ENCODE measurements at places on chromosomes 5 and 9. TPM values are rescaled to one million over a fixed set of nuclear protein-coding genes. Genes with fewer than 3 reads are reported as not detected.

DNA sequence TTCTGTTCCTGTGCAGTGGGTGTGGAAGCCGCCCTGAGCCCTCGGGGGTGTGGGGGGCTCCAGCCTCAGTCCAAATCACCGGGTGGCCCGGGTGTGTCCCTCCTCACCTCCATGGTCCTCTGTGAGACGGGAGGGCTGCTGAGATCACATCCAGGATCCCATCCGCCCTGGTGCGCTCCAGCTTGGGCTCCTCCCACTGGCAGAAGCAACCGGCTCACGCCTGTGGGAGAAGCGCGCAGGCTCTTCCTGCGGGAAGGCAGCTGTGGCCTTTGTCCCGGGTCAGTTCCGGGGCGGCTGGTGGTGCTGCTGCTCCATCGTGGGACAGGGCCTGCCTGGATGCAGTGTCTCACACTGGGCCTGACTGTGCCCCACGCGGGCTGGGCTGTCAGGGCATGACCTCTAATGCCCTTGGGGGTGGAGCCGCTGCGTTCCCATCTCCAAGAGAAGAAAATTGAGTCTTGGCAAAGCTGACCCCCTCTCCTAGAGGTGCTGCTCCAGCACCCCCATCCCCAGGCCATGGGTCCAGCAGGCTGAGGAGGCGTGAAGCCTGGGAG, 18.5 kb downstream of the OLFM1 start:
- DNase-seq: no peak

DNA sequence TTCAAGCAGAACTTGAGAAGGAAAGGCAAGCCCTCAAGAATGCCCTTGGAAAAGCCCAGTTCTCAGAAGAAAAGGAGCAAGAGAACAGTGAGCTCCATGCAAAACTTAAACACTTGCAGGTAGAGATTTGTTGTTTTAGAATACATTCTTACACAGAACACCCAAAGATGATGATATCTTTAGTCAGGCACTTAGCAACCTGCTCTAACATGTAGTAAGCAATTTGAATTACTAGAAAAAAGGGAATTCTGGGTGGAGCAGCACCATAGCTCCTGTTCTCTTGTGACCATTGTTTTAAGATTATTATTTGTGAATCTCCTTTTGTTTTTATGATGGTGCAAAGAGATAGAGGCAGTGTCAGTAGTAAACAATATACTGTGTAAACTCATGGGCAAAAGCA, 63.1 kb downstream of the RAB14 start:
- no peak for DNase-seq

DNA sequence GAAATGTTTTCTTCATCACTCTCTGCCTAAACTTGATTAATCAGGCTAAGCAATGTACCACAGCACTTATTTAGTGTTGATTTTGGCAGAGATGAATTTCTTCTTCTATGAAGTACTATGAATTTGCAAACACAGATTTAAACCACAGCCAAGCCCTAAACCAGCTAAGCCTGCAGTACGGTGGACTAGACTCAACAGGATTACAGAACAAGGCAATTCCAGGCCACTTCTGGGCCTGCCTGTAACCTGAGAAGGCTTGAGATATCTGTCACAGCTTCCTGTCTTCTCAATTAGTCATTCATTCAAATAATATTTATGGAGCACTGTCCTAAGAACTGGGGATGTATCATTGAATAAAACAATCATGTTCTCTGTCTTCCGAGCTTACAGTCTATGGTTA, 32.4 kb upstream of the CAST start:
- DNase-seq: no peak

DNA sequence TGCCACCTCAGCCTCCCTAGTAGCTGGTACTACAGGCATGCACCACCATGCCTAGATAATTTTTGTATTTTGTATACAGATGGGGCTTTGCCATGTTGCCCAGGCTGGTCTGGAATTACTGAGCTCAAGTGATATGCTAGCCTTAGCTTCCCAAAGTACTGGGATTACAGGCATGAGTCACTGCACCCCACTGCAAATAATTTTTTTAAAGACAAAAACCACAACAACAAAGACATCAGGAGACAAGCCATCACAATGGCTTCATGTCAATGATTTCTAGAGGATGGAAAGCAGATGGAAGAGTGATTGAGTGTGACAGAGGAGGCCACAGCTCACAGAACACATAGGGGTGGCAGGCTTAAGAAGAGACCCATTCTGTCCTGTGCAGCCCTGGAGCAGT, 97.9 kb upstream of the PCSK1 start:
- no peak for DNase-seq

- no peak for DNase-seq
Measured at GRCh38 chr9:89603767-89604665, 796 bp upstream of the GADD45G start.

DNA sequence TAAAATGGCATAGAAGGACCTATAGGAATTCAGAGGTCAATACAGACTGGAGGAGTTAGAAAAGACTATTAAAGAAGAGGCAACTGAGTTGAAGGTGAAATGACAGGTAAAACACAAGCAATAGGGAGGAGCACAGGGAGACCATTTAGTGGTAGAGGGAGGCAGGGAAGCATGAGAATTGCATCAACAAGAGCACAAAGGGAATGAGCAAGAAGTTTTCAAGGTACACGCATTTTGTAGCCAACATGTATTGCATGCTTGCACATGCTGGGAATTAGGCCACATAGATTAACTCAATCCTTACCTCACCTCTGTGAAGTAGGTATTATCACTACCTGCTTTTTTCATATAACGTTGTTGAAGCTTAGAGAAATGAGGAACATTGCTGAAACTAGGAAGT, 42.3 kb downstream of the PLPP1 start:
- no peak for DNase-seq

GRCh38 chr9:98162613-98163012, 29.8 kb downstream of the CORO2A start:
- DNase-seq: no peak

GRCh38 chr9:78858266-78858665, 561.3 kb downstream of the PSAT1 start:
- no peak for DNase-seq

Gene C5orf52
- not detected for total RNA-seq

Gene ANKRD31
- total RNA-seq: 0.11 TPM

Gene ADAMTS16
- not detected for total RNA-seq

Gene ARHGEF37
- 22.0 TPM for total RNA-seq

Gene WHRN
- 12.2 TPM for total RNA-seq

All from esophagus muscularis mucosa (tissue), 4 donors.